Left colon (tissue), 2 donors: ENCODE measurements at places on chromosomes 2 and 18.

- no peak for DNase-seq
These were observed at the start of gene IL36RN for GRCh38 chr2:113058998-113059960. TSS of gene IL36RN (plus strand) at chr2:113059198. CDS start at chr2:113059439, 241 bp downstream.

GRCh38 chr2:182729710-182730339, 13.8 kb downstream of the DNAJC10 start:
- DNase-seq, result no peak

DNA sequence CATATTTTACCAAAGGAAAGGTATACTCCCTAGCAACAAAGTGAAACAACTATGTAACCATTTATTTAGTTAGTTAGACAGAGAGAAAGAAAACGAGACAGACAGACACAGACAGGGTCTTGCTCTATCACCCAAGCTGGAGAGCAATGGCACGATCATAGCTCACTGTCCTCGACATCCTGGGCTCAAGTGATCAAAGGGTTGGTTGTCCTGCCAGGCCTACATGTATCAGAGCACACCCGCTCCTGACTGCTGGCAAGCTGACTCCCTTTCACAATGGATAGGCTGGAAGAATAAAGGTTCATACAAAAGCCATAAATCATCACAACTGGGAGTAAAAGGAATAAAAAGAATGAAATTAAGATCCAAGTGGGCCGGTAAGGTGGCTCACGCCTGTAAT, 53.5 kb downstream of the ATL2 start:
- DNase-seq, result no peak

DNA sequence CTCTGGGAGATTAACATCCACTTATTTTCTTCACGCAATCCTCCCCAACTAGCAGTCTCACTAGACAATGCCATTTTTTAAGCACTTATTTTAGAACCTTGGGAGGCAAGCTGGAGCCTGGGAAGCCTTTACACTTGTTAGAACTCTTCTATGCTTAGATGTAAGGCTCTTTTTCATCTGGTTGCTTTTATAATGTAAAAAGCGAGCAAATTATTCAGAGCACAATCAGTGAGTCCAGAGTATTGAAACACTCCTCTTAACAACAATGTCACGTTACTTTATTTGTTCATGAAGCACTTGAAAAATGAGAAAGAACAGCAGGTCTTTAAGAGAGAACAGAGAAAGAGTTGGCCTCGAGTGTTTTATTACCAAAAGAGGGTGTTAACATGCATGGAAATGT, 84.1 kb upstream of the SLC8A1 start:
- no peak for DNase-seq

- DNase-seq, result no peak
These were observed 14.1 kb upstream of the ACKR3 start for GRCh38 chr2:236555481-236555880.

DNA sequence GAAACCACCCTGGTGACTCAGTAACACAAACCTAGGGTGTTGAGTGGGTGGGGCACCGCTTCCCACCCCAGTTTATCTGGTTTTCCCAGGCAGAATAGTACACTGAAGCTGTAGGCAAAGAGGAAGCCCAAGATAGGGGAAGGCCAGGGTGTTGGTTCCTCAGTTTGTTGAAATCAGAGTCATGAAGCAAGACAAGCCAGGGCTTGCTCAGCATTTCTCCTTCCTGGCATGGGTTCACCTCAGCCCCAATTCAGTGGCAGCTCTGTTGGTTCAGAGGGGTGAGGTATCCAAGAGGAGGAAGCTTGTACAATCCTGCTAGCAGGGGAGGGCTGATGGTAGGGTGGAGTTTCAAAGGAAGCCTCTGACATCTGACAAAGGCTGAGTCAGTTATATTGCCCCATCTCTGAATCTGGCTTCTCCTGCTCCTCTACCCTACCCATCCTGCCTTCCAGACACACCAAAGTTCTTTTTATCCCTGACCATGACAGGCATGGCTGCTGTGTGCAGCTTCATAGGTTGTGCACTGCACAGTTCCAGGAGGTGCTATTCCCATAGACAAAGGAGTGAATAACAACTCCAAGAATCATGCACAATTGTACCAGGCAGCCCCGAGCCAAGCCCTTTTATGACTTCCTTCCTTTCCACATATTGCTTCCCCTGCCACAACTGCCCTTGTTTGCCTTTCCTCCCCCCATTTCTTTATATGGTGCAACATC, 24.9 kb upstream of the RAB10 start:
- peak; percentile 83 for DNase-seq

DNA sequence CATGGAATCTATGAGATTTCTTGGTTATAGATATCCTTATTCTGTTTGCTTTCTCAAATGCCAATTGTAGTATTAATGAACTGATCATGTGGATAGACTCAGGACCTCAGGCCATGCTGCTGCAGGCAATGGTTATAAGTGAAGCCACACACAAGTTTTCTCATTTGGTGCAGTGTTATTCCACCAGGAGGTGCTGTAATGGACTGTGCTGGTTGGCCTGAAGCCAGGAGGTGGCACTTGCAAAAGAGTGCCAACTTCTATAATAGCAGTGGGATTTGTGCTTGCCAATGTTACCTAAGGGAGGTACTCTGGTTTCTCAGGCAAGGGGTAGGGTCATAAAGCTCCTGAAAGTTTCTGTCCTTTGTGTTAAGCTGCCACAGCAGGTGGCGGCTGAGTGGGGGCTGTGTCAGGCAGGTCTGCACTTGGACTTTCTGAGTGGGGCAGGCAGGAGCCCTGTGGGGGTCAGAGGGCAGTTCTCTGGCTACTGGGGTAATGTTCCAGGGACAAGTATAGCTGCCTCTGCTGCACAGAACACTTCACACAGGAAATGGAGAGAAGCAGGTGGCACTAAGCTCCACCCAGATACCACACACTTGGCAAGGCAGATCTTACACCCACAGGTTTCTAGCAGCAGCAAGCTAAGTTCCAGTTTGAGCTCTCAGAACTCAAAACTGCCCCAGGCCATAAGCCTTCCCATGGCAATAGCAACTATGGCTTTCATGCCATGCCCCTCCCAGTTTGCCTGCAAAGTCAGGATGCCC, 352.6 kb upstream of the CWC22 start:
- peak; percentile 35 for DNase-seq

- DNase-seq, result no peak
These were observed 12.6 kb downstream of the MC5R start for GRCh38 chr18:13836559-13836958.

DNA sequence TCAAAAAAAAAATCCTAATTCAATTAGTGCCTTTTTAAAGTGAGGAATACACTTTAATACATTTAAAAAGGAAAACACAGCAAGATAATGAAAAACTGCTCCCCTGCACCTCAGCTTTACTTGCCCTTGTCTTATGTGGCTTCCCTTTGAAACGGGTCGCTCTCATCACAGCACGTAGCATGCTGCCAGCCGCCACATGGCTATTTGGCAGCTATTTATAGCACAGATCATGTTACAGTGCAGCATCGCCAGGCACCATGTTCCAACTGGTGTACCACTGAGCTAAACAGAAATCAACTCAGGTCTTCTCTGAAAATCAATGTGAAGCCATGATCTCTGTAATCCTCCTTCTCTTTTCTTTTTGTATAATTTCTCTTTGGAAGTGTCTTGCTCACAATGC, 65.1 kb downstream of the TMEM182 start:
- no peak for DNase-seq

DNA sequence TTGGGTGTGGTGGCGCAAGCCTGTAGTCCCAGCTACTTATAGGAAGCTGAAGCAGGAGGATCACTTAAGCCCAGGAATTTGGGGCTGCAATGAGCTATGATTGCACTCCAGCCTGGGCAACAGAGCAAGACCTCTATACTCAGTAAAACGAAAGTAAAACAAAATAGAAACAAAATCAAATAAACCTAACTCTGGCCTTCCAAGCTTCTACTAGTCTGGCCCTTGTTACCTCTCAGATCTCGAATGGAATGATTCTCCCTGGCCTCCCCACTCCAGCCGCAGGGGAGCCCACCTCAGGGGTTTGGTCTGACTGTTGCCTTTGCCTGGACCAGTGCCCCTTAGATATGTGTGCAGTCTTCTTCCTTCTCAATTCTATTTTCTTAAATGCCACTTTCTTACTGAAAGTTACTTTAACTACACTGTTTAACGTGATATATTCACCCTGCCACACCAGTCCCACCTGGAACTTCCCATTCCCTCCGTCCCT, 160.0 kb upstream of the GCFC2 start:
- no peak for DNase-seq

DNA sequence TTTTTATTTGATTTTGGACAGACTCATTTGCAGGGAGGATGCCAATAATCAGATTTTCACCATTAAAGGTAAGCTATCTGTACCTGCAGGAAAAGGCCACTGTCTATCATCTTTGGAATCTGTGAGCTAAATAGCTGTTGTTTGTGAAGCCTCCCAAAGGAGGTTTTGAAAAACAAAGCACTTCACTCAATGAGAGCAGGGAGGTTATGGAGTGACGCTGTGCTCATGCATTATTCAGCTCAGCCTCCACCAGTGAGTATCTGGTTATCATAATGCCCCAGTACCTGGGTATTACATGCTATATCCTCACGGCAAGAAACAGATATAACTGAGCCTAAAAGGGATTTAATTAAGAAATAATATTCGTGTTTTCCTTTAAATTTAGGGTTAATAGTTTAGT, 189.6 kb upstream of the PIK3C3 start:
- no peak for DNase-seq

- no peak for DNase-seq
These were observed 266.8 kb downstream of the ALPK2 start for GRCh38 chr18:58362027-58362575.
